ENCODE measurements at places on chromosomes 6 and 20.

- peak; percentile 5 for DNase-seq
Observed at GRCh38 chr20:5899444-5899843, 50.9 kb downstream of the TRMT6 start.

GRCh38 chr20:5991623-5992441, 41.4 kb downstream of the MCM8 start:
- no peak for DNase-seq

- DNase-seq = no peak
Observed at GRCh38 chr6:149913540-149914240, 9.2 kb downstream of the RAET1G start.

GRCh38 chr6:138970856-138971425, 17.1 kb downstream of the REPS1 start:
- DNase-seq = no peak

DNA sequence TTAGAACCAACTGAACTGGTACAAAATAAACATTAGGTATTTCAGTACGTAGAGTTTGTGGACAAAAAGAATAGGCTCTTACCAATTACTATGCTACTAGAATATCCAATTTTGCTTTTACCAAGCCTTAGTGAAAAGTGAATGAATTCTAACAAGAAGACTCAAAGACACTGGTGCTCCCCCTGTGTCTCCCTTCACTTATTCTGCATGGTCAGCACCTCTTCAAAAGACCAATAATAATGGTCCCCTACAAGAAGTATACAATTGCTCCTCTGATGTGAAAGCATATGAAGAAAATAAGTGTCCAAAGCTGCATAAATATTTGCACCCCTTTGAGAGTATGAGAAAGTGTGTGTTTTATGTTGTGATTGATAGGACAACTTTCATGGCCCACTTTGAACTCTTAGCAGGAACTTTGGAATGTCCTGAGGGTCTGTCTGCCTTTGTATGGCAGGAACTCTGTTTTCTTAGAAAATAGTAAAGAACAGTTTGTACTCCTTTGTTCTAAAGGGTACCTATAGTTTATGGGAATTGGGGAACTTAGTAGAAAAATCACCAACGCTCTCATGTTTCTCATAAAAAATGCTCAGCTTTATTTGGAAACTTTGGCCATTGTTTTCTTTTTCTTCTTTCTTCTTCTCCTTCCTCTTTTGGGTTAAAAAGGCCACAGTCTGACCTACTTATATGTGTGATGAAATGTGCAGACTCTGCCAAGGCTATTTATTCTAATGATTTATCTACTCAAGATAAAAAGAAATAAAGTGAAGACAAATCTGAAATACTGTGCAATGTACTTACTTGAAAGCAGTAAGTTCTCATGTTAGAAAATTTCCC, 352.4 kb downstream of the LAMA2 start:
- DNase-seq = no peak

- peak; percentile 53 for DNase-seq
Observed at GRCh38 chr20:20334489-20334888, 33.4 kb upstream of the INSM1 start.
